DMS 273 treated with DMSO at 0.1 percent for 48 hours (cell line): ENCODE measurements at places on chromosomes 12 and 14.

DNA sequence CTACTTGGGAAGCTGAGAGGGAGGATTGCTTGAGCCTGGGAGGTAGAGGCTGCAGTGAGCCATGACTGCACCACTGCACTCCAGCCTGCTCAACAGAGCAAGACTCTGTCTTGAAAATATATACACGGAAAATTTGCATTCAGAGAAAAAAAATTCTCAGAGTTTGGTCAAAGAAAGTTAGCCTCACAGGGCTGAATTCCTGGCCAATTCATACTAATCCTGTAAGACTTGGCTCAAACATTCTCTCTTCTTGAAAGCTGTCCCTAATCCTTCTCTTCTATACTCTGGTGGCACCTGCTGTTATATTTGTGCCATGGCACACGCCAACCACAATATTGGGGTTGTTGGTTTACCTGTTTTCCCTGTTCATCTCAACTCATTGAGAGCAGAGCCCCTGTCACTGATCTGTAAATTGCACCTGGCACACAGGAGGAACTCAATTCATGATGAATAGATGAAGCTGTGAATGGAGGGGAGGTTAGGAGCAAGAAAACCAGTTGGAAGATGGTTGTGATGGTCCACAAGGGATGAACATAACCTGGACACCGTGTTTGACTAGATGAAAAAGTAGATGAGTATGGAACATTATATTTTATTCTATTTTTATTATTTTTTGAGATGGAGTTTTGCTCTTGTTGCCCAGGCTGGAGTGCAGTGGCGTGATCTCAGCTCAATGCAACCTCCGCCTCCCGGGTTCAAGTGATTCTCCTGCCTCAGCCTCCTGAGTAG, 36.8 kb upstream of the SPTSSA start:
- DNase-seq, result no peak

GRCh38 chr14:59132796-59133494, 55.5 kb upstream of the DAAM1 start:
- DNase-seq, result no peak

DNA sequence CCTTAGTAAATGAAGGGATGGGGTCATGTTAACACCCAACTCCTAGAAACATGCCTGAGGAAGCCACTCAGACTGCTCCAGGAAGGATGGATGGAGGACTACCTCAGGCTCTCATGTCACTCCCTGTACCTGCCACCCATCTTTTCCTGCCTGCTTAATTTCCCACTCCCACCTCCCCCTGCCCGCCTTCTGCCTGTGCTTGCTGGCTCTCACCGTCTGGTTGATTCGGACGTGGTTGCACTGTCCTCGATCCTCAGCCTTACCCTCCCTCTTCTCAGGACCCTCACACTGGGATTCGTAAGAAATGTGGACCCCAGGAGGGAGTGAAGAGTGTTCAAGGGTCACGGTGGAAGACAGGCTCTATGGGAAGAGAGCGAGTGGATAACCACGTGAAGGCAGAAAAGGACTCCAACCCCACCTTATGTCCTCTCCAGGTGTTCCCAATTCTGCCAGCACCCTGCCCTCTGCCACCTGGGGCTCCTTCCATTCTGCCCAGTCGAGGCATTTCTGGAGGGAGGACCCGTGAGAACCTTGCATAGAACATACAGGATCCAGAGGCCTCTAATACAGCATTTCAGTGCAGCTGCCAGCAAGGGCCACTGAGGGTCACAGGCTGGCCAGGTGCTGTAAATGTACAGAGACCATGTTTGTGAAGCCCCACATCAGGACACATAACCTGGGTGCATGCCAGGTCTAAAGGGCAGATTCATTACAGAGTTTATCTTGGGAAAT, 12.9 kb downstream of the ITGB7 start:
- no peak for DNase-seq

GRCh38 chr14:75370416-75371205, 57.2 kb upstream of the JDP2 start:
- DNase-seq, result no peak

GRCh38 chr14:58826845-58827686, 189.3 kb downstream of the DACT1 start:
- DNase-seq, result no peak

DNA sequence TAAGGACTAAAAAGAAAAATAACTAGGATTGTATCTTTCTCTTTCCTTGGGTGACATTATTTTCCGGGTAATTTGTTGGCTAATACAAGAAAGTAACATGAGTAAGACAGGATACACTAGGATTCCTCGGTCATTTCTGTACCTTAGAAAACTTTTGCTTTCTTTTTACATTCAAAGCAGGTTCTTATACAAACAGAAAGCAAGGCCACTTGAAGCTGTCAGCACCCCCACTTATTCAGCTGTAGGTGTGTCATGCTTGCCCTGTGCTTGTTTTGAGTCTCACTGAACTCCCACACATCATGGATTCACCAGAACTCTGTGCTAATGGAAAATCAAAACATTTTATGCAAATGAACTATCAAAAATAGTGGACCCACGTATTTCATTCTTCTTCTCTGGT, 266.8 kb upstream of the CLEC14A start:
- no peak for DNase-seq

- no peak for DNase-seq
Observed at GRCh38 chr12:47941871-47942613, 21.4 kb upstream of the TMEM106C start.

DNA sequence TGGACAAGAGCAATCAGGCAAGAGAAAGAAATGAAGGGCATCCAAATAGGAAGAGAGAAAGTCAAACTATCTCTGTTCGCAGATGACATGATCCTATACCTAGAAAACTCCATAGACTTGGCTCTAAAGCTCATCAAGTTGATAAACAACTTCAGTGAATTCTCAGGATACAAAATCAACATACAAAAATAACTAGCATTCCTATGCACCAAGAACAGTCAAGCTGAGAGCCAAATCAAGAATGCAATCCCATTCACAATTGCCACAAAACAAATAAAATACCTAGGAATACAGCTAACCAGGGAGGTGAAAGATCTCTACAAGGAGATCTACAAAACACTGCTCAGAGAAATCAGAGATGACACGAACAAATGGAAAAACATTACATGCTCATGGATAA, 417.5 kb upstream of the ATP2B1 start:
- no peak for DNase-seq

- DNase-seq, result no peak
Observed at GRCh38 chr12:27206801-27207502, 37.1 kb upstream of the STK38L start.

GRCh38 chr14:79515158-79515557, 696.1 kb downstream of the DIO2 start:
- DNase-seq, result no peak

GRCh38 chr14:50395448-50395847, 1.2 kb downstream of the CDKL1 start:
- no peak for DNase-seq

DNA sequence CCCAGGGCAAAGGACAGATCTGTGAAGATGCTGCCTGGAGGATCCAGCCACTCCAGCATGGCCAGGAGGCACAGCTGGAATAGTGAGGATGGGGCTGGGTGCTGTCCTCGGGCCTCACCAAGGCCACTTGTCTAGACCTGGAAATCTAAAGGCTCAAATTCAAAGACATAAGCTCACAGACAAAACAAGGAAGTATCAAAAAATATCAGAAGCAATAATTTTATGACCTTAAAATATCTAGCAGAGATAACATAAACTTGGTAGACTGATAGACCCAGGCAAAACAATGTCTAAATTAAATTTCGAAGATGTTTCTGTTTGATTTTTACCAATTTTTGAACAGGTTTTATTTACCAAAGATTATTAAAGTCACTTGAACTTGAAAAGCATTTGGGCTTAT, 22.6 kb upstream of the MMP19 start:
- DNase-seq, result no peak

- DNase-seq, result no peak
Observed at GRCh38 chr12:47156167-47156736, 76.5 kb upstream of the AMIGO2 start.

- no peak for DNase-seq
Observed at GRCh38 chr12:64937452-64937851, 113.0 kb downstream of the TBC1D30 start.

DNA sequence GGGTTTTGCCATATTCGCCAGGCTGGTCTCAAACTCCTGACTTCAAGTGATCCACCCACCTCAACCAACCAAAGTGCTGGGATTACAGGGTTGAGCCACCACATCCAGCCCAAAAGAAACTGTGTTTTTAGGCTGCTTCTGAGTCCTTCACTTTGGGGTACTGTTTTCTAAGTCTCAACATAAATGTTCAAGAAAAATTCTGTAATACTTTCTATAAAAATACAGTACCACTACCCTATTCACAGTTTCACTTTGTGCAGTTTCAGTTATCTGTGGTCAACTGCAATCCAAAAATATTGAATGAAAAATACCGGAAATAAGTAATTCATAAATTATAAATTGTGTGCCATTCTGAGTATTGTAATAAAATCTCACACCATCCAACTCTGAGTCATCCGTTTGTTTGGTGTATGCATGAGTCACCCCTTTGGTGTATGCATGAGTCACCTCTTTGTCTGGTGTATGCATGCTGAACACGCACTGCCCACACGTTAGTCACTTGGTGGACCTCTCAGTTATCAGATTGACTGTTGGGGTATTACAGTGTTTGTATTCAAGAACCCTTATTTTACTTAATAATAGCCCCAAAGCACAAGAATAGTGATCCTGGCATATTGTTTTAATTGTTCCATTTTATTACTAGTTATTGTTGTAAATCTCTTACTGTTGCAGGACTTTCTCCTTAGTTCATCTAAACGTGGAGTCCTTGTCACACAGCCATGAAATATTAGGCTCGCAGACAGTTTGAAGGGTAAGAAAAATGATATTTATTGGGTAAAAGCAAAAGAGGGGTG, 190.2 kb downstream of the FSCB start:
- peak; percentile 7 for DNase-seq

DNA sequence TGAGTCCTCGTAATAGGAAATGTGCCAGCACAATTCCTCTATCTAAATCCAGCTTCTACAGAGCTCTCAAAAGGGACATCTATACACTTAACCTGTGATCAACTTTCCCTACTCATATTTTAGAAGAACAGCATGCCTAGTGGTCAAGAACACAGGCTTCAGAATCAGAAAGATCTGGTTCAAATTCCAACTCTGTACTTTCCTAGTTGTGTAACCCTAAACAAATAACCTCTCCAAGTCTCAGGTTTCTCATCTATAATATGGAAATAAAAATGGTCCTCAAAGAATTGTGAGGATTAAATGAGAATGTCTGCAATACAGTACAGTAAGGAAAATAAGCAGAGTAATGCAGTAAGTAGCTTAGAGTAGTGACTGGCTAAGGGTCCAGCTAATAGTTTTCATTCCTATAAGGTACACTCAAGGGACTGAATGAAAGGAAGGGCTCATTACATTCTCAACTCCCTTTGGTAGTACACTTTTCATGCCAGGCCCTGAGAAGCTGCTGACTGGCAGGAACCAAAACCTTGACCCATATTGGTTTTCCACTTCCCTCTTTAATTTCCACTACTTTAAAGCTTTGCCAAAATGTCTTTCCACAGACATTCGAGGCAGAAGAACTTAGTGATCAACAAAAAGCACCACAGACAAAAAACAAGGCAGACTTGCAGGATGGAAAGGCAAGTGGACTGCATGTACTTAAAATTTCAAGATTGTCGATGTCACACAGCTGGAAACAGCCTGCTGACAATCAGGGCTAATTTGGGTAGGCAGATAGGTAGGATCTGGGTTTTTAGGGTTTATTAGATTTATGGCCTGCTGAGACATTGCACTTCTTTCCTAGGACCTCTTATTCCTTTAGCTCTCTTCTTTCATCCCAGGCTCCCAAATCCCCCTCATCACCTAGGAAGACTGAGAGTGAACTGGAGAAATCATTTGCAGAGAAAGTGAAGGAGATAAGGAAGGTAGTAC, 4.3 kb downstream of the CCDC196 start:
- DNase-seq, result no peak

GRCh38 chr14:49641697-49642129, 6.7 kb upstream of the DNAAF2 start:
- no peak for DNase-seq

DNA sequence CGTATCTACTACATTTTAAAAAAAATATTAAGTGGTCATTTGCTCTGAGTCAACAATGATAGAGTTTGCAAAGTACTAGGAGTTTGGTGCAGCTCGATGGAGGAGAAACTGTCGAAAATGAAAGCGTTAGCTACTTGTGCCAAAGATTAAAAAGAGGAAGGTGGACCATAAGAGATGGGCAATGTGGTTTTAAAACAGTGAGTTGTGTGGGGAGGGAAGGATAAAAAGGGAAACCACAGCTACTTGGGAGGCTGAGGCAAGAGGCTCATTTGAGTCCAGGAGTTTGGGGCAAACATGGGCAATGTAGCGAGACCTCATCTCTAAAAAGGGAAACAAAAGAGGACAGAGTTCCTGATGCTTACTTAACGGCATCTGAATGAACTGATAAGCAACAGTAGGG, 18.2 kb upstream of the STRAP start:
- no peak for DNase-seq

DNA sequence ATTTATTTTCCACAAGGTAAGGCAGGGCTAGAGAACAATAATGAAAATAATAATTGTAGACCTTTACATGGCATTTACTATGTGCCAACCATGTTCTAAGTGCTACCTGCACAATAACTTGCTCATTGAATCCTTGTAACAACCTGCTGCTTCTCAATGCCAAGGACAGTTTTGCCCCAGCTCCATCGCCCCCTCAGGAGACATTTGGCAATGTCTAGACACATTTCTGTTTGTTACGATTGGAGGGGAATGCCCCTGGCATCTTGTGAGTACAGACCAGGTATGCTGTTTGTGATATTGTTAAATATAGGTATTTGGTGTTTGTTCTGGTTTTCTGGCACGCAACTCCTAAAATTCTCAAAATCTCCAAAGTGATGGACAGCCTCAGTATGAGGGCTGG, 8.1 kb upstream of the ATXN2 start:
- no peak for DNase-seq
